ENCODE measurements at places on chromosomes 16 and 17. TPM values are rescaled to one million over a fixed set of nuclear protein-coding genes. Genes with fewer than 3 reads are reported as not detected.

NPIPB6 gene
- 0.17 TPM for total RNA-seq

PRSS22 gene
- not detected for total RNA-seq

PKD1 gene
- total RNA-seq = 74.8 TPM

RUNDC3A gene
- total RNA-seq = not detected
